Activated CD8-positive, alpha-beta T cell treated with anti-CD3 and anti-CD28 coated beads, Interleukin-2, amount 10 ng/mL, durations not matched to agents 7 days and 5 days (primary cell): ENCODE measurements at places on chromosomes 13 and 19. TPM values are rescaled to one million over a fixed set of nuclear protein-coding genes. Genes with fewer than 3 reads are reported as not detected.

GRCh38 chr13:109211616-109212015 lies 574.8 kb downstream of the IRS2 start:
- H3K27me3 ChIP-seq = no peaks in the 10 kb centered on the region
- H3K4me1 ChIP-seq = no peaks in the 10 kb centered on the region

DNA sequence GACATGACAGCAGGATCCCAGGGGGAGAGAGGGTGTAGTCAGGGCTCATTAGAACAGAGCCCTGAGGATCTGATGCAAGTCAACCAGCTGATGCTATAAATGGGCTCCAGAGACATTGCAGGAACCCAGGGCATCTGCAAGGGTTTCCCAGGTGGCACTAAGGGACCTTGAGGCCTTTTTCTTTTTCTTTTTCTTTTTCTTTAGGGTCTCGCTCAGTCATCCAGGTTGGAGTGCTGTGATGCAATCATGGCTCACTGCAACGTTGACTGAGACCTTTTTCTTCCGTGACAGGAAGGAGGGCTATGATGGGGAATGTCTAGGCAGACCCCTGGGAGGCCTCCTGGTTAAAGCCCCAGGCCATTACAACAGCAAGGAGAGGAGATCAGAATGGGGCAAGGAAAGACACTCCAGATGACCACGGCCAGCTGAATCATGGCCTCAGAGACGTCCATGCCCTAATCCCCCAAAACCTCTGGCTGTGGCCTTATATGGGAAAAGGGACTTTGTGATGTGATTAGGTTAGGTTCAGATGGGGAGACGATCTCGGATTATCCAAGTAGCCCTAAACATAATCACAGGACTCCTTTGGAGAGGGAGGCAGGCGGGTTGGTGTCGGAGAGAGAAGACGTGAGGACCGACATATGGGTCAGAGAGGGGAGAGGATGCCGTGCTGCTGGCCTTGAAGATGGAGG lies 4.5 kb upstream of the FCGRT start:
- H3K36me3 ChIP-seq = no peaks in the 10 kb centered on the region
- no peak overlapping the region for H3K4me3 ChIP-seq
- peaks cover 33% of the 10 kb centered on the region for H3K4me1 ChIP-seq
- peak overlapping the region; percentile 45 for H3K27ac ChIP-seq
- no peak for DNase-seq

DNA sequence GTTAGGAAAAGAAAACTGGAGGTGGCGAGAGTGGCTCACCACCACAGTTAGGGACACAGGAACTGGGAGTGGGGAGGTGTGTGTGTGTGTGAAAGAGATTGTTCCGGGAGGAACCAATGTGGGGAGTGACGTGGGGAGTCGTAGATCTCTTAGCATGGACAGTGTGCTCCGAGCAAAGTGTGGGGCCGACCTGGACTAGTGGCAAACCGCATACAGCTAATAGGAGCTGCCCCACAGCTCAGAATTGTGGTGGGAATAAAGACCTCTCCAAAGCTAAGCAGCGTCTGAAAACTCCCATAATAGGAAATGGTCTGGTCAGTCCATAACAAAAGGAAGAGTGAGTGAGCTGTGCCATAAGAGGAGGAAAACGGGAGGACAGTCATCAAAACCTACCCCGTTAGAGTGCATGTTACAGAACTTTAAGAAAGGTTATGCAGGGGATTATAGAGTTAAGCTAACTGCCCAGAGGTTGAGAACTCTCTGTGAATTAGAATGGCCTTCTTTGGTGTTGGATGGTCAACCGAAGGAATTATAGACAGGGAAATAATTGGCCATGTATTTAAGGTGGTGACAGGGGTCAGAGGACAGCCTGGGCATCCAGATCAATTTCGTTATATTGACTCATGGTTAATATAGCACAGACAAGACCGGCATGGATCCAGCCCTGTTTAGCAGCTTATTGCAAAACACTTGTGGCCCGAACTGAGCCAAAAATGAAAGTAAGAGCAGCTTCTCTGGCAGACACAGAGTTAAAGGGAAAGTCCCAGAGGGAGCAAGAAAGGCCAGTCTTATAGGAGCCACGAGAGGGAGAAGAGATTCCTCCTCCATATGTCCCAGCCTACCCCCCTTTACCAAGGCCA lies 8.9 kb upstream of the SLC15A1 start:
- no peak for DNase-seq
- H3K27me3 ChIP-seq = no peaks in the 10 kb centered on the region
- H3K36me3 ChIP-seq = peaks cover 1% of the 10 kb centered on the region
- H3K4me3 ChIP-seq = no peak overlapping the region
- H3K4me1 ChIP-seq = no peaks in the 10 kb centered on the region

SERPINE3 gene
- not detected for total RNA-seq

DOHH gene
- 16.1 TPM for total RNA-seq

IGFL3 gene
- not detected for total RNA-seq

GRCh38 chr19:48746738-48747575 lies at the start of gene IZUMO1:
Gene IZUMO1 (minus strand): TSS chr19:48746909. CDS start chr19:48745859, 1,050 bp downstream.
- peaks cover 11% of the 10 kb centered on the region for H3K27me3 ChIP-seq
- H3K4me1 ChIP-seq = peaks cover 14% of the 10 kb centered on the region
- H3K36me3 ChIP-seq = no peaks in the 10 kb centered on the region
- peak within 1 kb of the TSS; percentile 31 for H3K4me3 ChIP-seq

C13orf42 gene
- total RNA-seq = not detected

SULT2A1 gene
- not detected for total RNA-seq

DNA sequence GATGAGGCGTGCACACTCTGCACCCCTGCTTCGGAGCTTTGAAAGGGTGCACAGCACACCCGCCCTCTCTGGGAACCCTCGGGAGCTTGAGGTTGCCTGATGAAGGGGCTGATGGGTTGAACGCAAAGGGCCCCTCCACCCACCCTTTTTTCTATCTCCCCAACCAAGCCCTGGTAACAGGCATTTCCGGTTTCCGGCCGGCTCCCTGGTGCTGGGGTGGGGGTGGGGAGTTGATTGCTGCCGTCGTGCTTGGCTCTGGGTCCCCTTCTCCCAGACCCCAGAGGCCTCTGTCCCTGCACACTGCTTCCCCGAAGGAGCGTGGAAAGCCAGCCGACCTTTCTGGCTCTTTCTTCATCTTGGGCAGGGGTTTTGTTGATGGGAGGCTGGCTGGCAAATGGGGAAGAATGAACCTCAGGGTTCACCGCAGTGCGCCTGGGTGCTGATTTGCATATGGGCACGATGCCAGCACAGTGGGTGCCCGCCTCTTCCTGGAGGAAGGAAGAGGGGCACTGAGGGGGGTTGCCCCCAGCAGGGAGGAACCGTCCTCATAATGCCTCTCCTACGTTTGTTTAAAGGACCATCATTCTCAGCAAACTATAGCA lies 29.1 kb downstream of the VAV1 start:
- H3K4me3 ChIP-seq = peak overlapping the region; percentile 84
- H3K27me3 ChIP-seq = no peaks in the 10 kb centered on the region
- peaks cover 53% of the 10 kb centered on the region for H3K36me3 ChIP-seq
- DNase-seq = peak; percentile 91
- peak overlapping the region; percentile 97 for H3K27ac ChIP-seq
